Stimulated activated CD4-positive, alpha-beta T cell treated with anti-CD3 and anti-CD28 coated beads, Interleukin-1b, Interleukin-23, amount 100 ng/mL, for 24 hours (primary cell): ENCODE measurements at places on chromosomes 16 and 17.

GRCh38 chr17:10001306-10001873, 96.3 kb upstream of the RCVRN start:
- no peak for DNase-seq

GRCh38 chr16:1691276-1691675, 13.2 kb downstream of the JPT2 start:
- no peak for DNase-seq

- no peak for DNase-seq
Observed at GRCh38 chr17:74858672-74859458, 820 bp downstream of the GRIN2C start.

GRCh38 chr17:36535669-36536081, 888 bp downstream of the PIGW start:
- DNase-seq, result no peak

DNA sequence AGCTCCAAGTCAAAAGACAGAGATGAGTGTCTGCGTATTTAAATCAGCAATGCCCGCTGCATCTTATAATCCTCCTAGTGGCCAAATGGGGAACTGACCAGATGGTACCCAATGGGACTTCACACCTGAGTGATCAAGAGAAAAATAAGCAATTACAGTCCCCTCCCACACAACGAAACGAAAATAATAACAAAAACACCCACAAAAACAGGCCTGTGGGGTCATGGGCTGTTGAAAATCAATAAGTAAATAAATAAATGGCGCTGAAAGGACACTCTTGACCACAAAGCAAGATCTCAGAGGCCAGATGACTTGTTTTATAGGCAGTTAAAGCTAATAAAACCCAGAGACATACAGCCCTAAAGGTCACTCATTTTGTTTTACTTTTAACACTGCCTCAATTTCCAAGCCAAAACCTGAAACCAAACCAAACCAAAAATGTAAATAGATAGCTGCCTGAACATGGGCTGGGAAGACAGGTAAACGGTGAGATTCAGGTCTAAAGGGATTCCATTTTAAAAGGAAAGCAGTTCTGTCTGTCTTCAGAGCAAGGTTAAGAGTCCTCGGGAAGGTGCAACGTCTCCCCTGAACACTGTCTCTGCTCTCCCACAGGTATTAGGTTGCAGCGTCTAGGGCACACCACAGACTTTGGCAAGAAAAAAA, 1.3 kb downstream of the ZNF821 start:
- peak; percentile 67 for DNase-seq

DNA sequence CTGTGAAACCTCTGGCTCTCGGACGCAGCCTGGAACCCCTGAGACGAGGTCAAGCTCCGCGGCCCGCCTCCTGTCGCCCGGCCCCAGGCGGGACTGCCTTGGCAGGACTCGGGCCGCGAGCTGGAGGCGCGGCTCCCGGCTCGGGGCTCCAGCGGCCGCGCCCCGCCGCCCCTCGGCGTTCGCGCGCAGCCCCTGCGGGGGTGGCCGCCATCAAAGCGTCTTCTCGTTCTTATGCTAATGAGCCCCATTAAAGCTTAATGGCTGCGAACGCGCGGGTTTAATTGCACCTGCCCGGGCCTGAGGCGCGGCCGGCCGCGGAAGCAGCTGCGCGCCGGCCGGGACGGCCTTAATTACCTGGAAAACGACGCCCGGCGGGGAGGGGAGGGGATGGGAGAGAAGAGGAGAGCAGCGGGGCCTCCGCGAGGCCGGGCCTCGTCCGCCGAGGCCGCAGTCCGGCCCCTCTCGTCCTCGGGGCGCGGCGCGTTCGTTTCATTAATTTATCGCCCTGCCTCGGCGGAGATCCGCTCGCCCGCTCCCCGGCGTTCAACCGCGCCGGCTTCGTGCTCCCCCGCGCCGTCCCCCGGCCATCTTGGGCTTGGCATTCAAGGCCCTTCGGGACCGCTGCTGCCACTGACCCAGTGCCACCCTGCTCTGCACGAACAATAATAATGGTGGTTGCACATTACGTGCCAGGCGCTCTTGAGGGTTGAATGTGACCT, 19.2 kb downstream of the RAI1 start:
- DNase-seq, result no peak

- no peak for DNase-seq
Observed at GRCh38 chr16:9946022-9946720, 236.1 kb downstream of the GRIN2A start.
